ENCODE measurements at places on chromosomes 4 and X.

DNA sequence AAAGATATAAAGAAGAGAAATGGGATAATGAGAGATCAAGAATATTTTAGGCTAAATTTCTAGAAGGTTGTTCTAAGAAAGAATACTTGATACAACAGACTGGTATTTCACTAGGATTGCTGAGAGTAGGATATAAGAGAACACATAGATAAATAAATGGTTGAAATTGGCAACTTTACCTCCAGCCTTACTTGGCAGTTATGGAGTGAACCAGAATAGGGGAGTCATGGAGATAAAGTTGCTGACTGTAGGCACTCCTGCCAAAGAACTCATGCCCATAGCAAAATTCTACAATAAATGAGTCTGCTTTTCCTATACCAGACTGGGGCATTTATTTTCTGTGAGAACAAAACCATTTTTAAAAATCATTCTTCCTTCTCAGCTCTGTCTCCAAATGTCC lies 26.4 kb upstream of the MMRN1 start:
- peak; percentile 63 for DNase-seq

DNA sequence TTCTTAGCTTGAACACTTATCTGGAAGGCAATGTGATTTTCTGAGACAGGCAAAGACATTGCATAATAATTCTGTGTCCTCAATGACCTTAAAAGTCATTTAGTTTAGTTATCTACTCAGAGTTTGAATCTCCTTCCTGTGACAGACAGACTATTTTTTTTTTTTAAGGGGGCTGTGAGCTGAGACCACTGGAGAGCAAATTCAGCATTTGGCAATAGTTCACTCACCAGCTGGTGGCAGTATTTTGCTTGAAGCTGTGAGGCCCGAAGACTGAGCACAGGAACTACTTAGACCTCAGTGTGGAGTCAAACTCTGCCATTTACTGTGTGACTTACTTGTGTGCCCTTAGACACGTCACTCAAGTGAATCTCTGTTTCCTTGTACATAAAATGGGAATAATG lies 22.9 kb upstream of the CPE start:
- DNase-seq: no peak

GRCh38 chrX:24483596-24483995 lies 18.5 kb downstream of the PDK3 start:
- no peak for DNase-seq

GRCh38 chr4:78145622-78146021 lies 88.5 kb downstream of the FRAS1 start:
- DNase-seq: no peak

Data from hematopoietic multipotent progenitor cell treated with erythropoietin and hydrocortisone succinate and interleukin-3 and kit ligand, for 15 days (in vitro differentiated cells).